ENCODE measurements at places on chromosomes 7 and 10.
A peak's percentile ranks its signal among the peaks of the same experiment; 100 is the strongest.

DNA sequence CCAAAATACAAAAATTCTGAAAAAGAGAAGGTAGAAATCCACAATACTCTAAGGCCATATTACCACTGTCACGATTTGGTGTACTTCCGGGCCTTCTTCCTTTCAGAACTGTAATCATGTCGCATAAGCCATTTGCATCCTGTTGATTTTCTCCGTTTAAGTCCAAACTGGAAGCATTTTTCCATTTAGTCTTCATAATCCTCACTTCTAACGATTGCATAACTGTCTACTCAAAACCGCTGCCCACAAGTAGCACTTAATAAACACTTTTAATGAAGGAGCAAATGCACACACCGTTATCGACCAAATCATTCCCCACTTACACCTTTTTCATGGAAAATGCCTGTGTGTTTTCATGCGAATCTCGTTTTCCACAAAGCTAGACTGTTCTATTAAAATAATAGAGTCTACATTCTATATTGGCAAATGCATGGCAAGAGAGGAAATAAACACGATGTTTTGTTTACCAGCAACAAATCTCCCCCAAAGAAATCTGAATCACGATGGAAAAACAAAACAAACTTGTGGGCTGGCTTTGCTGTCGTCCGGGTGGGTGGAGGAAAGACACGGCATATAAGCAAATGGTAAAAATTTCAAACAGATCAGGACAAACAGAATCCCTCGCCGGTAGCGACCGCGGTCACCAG lies 1.0 kb downstream of the ATE1 start:
- DNase-seq: no peak

DNA sequence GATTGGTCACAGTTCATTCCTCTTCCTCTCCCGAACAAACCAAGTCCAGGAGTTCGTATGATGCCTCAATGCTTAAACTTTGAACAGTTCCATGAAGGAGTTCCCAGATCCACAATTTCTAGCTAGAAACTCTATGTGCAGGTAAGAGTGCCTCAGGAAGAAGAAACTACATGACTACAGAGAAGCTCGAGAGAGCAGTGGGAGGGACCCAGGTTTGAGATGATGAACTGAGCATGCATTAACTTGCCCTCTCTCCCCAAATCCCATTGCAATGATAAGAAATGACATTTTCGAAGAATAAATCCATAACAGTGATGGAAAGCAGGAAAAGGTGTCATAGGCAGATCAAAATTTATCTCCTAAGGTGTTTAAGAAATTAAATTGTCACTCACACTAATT lies 140.6 kb upstream of the JCAD start:
- DNase-seq: no peak

DNA sequence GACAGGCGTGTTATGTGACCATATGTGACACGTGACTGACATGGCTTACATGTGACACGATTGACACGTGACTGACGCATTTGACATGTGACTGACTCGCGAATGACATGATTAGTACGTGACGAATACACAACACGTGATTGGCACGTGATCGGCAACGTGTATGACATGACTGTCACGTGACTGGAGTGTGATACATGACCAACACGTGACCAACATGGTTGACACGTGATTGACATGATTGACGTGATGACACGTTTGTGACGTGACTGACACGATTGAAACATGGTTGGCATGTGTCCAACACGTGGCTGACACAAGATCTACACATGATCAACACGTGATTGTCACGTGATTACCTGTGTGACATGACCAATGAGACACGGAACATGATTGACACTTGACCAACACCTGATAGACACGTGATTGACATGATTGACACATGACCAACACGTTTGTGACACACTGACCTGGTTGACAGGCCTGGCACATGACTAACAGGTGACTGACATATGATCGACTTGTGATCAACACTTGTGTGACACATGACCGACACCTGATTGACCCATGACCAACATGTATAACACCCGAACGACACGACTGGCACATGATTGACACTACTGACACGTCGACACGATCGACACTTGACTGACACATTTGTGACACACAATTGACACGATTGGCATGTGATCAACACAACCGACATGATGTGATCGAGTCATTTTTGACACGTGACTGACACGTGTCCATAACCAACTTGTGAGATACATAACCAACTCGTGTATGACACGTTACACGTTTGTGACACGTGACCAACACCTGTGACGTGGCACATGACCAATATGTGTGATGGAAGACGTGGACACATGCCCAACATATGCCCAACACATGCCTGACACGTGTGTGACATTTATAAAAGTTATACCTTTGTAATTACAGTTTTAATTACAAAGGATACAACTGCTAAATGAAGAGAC lies 21.1 kb downstream of the CRPPA start:
- DNase-seq: no peak

GRCh38 chr7:104569751-104570150 lies 241.3 kb downstream of the LHFPL3 start:
- DNase-seq: no peak

DNA sequence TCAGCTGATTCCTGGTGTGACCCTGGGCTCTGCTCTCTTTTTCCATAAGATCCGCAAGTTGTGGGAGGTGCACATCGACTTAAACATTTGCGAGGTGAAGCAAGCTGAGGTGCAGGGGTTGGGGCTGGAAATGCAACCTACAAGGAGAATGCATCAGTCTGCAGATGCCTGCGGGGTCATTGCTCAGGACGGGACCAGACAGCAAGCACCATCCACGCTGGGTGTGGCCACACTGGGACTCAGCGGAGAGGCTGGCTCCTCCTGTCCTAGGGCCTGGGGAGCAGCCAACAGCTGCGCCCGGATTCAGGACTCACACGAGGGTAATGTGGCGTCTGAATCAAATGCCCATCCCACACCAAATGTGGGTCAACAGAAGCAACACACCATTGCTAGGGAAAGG lies 33.8 kb downstream of the STK32C start:
- no peak for DNase-seq

DNA sequence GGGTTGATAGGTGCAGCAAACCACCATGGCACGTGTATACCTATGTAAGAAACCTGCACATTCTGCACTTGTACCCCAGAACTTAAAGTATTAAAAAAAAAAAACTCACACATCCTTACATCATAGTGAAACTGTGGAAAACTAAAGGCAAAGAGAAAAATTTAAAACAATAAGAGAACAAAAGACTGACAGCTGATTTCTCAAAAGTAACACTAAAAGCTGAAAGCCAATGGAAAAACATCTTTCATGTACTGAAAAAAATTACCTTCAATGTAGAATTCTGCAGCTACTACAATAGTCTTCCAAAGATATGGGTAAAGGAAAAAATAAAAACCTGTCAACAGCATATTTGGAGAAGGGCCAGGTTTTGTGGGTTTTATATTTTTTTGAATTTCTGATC lies 729.1 kb upstream of the NRP1 start:
- DNase-seq: no peak

GRCh38 chr7:142795339-142795863 lies 24.6 kb downstream of the PRSS2 start:
- no peak for DNase-seq

DNA sequence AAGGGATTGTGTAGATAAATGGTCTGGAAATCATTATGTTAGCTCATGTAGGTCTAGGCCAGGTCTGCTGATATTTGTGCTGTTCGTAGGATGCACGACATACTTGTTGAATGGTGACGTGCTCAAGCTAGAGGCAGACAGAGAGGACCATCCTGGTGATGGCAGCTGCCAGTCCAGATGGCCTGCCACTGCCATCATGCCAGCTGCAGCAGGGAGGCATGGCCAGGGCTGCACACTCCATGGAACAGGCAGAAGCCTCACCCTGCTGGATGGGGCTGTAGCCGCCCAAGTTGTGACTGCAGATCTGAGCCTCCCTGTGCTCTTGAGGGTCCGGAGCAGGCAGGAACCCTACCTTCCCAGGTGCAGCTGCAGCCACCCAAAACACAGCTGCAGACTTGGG lies 80.3 kb downstream of the SPDYE5 start:
- DNase-seq: no peak

- no peak for DNase-seq
Measured at GRCh38 chr10:73506491-73506890, 10.7 kb upstream of the PPP3CB start.

- no peak for DNase-seq
Measured at GRCh38 chr10:77817541-77817940, 109.0 kb downstream of the DLG5 start.

DNA sequence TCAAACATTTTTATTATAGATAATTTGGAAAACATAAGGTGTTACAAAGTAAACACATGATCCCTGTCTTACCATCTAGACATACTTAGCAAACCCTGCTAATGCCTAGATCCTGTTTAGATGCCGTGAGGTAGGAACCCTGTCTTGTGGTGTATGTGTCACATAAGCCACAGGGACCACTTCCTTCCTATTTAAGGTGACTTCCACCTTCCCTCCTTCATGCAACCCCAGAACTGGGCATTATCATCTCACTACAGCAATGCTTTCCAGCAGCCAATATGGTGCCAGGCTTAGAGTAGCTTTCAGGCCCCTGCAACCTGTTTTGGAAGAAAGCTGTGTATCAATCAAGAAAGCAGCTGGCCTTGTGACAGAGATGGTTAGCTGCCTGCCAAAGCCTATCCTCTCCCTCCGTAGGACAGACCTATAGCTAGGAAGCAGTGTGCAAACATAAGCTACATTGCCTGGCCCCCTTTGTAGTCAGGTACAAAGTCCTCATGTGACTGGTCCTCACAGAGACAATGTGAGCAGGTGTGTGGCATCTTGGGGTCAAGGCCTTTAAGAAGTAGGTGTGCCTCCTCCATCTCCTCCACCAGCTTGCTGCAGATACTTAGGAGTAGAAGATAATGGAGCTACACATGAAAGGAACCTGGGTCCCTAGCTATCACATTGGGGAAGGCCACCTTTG lies 146.8 kb downstream of the SPAG6 start:
- no peak for DNase-seq

DNA sequence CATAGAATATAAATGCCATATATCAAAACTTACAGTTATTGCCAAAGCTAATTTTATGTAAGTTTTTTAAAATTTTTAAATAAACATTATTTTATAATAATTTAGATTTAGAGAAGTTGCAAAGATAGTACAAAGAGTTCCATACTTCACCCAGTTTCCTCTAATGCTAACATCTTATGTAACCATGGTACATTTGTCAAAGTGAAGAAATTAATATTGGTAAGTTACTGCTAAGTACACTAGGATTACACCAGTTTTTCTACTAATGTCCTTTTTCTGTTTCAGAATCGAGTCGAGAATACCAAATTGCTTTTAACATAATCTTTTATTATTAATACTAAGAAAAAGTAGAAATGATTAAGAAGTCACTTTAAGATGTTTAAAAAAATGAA lies 29.2 kb downstream of the CSGALNACT2 start:
- DNase-seq: no peak

- DNase-seq: no peak
Measured at GRCh38 chr7:116981939-116982338, 28.6 kb downstream of the ST7 start.

- no peak for DNase-seq
Measured at GRCh38 chr7:93307131-93307660, 75.0 kb downstream of the VPS50 start.

DNA sequence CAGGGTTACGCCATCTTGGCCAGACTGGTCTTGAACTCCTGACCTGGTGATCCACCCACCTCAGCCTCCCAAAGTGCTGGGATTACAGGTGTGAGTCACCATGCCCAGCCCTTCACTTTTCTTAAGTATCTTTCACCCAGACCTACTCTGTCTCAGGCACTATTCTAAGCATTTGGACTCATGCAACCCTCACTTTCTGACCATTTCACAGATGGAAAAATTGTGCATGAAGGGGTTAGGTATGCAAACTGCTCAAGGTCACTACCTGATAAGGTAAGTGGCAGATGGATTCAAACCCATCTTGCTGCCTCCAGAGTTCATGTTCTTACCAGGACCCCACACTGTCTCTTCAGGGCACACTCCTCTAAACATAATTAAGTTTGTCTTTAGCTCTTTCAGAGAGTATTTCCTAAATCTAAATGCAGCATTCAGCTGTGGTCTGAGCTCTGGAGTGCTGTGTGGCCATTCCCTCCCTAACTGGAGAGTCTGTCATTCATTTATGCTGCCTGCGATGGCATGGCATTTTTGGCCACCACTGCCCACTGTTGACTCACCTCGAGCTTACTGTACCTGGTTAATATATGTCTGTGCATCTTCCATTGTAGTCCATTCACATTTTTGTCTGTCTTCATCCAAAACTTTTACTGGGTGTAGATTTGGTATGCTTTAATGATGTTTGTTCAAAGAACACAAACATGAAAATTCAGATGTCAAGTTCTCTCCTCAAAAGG lies 88.4 kb downstream of the CCDC71L start:
- no peak for DNase-seq

- DNase-seq: no peak
Measured at GRCh38 chr7:27161721-27162560, 3.4 kb downstream of the HOXA9 start.

- DNase-seq: no peak
Measured at GRCh38 chr10:8174762-8175161, 120.3 kb downstream of the GATA3 start.

GRCh38 chr7:64874562-64875250 lies 28.4 kb upstream of the ZNF273 start:
- DNase-seq: no peak

DNA sequence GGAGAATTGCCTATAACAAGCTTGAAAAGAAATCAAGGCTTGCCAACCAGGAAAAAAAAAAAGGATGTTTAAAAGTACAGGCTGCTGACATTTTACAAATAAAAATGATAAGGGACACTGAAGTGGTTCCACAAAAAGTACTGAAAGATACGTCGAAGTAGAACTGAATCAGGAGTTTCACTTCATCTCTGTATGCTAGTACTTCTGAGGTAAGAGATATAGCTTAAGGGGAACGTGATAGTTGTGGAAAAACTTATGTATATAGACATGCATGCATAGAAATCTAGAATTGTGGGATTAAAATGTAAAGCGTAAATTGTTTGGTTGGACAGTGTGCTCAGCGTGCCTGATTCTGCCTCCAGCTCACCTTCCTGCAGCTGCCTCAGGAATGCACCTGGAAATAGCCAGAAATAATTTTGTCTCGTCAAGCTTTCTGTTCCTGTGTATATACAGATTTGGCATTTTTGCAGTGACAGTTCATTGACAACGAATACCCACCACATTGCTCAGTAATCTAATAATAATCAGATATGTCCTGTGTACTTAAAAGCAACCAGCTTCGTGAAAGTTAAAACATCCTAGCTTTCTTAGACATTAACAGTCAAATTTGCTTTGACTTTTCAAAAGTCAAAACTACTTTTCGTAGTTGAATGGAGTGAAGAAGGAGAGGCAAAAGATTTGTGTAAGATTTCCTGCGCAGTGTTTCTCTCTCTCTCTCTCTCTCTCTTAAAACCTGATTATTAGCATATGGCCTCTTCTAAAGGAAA lies 1.4 kb downstream of the SOSTDC1 start:
- no peak for DNase-seq

- DNase-seq: peak; percentile 81
Measured at GRCh38 chr7:41943094-41943577, 240.2 kb upstream of the INHBA start.

- no peak for DNase-seq
Measured at GRCh38 chr7:510782-511281, 8.8 kb downstream of the PDGFA start.

All from activated naive CD4-positive, alpha-beta T cell treated with anti-CD3 and anti-CD28 coated beads, Interleukin-2, amount 50 U/mL, for 72 hours (primary cell).